ENCODE measurements at places on chromosomes 2 and 18.
A peak's percentile ranks its signal among the peaks of the same experiment; 100 is the strongest.

GRCh38 chr2:226578373-226578772, 221.2 kb downstream of the IRS1 start:
- DNase-seq = no peak

GRCh38 chr2:36650031-36650829, 46.3 kb upstream of the VIT start:
- no peak for DNase-seq

- DNase-seq = no peak
Observed at GRCh38 chr2:203621981-203622515, 84.4 kb upstream of the CD28 start.

DNA sequence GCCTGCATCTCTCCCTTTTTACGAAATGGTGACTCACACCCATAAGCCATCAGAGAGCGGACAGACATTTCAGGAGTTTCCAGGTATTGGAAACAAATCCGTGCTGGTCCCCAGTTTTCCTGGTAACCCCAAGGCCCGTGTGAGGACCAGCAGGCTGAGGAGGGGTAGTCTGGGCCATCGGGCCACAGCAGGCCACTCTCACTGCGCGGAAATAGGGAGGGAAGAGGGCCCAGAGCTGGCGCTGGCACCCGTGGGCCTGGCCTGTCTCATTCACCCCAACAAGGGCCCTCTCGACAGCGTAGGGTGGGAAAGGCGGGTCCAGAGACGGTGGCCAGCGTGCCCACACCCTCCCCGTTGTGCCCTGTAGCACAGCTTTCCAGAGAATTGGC, 13.7 kb upstream of the FAHD2A start:
- no peak for DNase-seq

GRCh38 chr18:58174285-58174684, 130.3 kb downstream of the NEDD4L start:
- no peak for DNase-seq

DNA sequence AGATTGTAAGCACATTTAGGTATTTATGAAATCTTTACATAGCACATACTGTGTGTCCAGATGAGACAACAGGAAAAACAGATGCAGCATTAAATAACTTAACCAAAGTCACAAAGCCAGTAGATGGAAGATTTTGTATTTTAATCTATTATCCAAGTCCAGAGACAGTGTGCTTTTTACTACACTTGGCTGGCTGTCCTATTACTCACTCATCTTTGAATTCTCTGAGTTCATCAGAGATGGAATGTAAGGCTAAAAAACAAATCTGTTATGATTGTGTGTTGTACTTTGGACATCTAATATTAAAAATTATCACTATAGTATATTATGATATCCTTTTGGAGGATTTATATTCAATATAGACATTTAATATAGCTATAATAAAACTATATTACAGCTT, 1189.4 kb downstream of the DSC3 start:
- DNase-seq = no peak

GRCh38 chr2:226088366-226088674, 688.8 kb downstream of the NYAP2 start:
- DNase-seq = no peak

- DNase-seq = no peak
Observed at GRCh38 chr18:11454040-11454439, 155.4 kb upstream of the SLC35G4 start.

GRCh38 chr2:23760736-23761135, 166.2 kb downstream of the ATAD2B start:
- DNase-seq = no peak

DNA sequence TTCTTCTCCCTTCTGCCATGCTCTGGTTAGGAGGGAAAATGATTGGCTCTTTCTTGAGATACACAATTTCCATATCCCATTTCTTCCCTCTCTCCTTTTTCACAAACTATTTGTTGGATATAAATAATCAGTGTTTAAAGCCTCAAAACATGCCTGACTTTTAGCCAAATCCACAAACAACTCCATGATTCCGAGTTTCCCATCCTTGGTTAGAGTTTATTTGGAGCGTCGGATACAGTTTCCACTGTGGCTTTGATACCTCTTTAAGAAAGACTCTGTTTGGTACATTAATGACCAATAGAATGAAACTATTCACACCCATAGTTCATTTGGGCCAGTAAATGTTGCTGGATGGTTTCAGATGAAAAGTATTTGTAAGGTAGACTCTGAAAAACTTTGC, 5.9 kb upstream of the FHL2 start:
- no peak for DNase-seq

DNA sequence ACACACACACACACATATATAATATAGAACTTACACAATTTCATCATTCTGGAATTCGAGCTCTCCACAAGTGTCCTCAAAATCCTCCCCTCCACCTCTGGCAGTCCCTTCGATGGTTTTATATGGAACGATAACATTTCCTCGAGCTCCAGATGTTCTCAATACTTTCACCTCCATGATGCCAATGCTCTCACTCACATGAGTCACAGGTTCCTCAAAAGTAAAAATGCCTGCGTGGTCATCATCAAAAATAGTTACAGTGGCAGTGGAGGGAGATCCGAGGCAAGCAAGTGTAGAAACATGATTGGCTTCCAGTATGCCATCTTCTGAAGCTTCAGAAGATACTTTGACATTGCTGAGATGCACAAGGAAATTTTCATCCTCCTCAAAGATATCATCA, 23.5 kb downstream of the SLC8A1 start:
- DNase-seq = no peak

GRCh38 chr18:39406941-39407340, 1841.3 kb upstream of the CELF4 start:
- DNase-seq = no peak

GRCh38 chr18:56460581-56460980, 177.8 kb downstream of the TXNL1 start:
- no peak for DNase-seq

GRCh38 chr2:180255981-180256380, 248.9 kb upstream of the CWC22 start:
- no peak for DNase-seq

DNA sequence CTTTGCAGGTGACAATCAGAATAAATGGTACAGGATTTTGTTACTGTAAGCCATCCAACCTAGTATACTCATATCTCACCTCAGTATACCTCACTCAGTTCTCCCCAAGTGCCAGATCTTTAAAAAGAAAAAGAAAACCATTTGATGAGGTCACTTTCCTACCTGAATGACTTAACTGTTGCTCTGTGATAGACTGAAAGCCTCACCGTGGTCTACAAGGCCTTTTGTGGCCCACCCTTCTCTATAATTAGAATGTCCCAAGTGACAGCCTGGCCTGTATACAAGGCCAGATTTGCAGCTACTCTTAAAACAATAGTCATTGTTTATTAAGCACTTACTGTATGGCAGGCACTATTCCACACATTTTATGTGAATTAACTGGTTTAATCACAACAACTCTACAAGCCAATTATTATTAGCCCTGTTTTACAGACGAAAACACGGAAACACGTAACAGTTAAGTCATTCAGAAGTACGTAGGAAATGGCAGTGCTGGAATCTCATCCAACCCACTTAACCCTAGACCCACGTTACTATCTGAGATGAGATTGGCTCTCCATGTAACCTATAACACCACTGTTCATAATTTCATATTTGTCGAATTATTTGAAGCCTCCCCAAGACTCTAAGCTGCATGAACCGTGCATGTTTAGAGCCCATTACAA, 28.3 kb downstream of the PKP4 start:
- DNase-seq = no peak

- DNase-seq = no peak
Observed at GRCh38 chr2:180000434-180000833, 6.7 kb downstream of the CWC22 start.

DNA sequence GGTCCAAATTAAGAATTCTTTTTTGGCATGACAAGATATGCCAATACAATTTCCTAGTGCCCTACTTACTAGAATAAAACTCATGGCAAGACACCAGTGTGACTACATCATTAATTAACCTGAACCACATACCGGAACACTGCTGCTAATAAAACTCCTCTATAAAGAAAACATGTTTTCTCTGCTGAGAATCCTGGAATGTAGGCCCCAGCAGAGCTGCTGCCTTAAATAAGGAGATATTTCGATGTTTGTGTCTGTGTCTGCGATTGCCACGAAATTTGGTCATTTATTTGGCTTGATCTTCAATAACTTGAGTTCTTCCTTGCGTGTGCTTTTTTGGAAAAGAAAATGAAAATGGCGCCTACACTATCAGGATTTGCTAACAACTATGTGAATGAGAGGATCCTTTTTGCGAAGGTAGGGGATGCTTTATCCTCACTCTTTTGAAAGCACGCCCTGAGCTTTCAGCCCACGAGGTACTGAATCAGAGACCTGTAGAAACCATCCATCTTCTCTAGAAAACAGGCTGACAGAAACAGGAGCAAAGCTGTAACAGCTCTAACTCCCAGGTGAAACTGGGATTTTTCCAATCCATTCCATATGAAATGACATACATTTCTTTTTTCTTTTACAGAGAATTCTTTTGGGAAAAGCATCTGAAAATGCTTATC, 27.0 kb downstream of the KLF7 start:
- DNase-seq = no peak

DNA sequence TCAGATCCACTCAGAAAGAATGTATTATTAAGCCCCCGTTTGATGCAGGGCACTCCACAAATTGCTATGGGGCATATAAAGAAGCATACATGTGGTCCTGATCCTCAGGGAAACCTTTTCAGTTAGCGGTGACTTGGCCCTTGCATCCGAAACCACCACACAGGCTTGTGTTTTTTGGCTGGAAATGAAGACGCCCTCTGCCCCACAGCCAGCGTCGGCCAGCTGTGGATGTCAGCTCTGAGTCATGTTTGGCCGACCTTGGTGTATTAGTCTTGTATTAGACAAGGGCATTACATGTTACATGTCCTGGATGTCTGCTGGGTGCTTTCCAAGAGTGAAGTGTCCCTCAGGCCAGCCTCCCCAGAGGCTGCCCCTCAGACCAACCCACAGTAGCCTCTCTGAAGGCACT, 107.6 kb upstream of the MAP3K20 start:
- peak; percentile 82 for DNase-seq

- no peak for DNase-seq
Observed at GRCh38 chr18:9545029-9545428, 69.3 kb downstream of the PPP4R1 start.

DNA sequence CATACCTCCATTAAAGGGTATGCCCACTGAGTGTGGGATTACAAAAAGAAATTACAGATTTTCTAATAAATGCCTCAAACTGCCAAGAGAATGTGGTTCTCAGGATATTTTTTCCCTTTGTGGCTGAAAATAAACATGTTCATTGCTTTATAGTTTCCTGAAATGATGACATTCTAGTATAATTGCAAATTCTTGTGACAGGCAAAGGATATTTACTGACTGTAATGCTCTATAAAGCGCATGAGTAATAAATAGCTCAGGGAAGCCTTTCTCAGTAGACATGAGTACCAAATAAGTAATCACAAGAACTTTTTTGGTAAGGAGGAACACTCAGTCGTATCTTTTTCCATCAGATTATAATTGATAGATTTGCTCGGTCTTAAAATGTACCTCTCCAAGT, 72.3 kb downstream of the FTCDNL1 start:
- DNase-seq = no peak

- DNase-seq = no peak
Observed at GRCh38 chr2:98382739-98383138, 36.5 kb downstream of the CNGA3 start.

- no peak for DNase-seq
Observed at GRCh38 chr18:59592624-59593023, 104.6 kb downstream of the CCBE1 start.

DNA sequence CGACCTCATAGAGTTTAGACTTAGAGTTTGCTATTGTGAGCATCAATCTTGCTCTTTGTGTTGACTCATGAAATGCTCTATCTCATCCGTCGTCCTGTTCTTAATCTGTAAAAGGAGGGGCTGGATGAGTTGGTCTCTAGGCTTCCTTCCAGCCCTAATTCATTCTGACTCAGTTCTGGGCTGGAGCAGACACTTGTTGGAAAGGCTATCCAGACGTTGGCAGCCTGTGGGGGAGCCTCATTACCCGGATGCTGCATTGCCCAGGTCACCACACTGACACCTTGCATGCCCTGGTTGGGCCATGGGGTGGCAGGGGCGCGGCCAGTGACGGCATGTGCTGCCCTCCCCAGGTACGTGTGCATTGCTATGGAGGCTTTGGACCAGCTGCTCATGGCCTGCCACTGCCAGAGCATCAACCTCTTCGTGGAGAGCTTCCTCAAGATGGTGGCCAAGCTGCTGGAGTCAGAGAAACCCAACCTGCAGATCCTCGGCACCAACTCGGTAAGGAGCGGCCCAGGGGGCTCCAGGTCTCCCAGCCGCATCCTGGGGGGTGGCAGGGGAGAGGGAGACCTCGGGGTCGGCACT, 61.5 kb downstream of the EFR3B start:
- DNase-seq = no peak

DNA sequence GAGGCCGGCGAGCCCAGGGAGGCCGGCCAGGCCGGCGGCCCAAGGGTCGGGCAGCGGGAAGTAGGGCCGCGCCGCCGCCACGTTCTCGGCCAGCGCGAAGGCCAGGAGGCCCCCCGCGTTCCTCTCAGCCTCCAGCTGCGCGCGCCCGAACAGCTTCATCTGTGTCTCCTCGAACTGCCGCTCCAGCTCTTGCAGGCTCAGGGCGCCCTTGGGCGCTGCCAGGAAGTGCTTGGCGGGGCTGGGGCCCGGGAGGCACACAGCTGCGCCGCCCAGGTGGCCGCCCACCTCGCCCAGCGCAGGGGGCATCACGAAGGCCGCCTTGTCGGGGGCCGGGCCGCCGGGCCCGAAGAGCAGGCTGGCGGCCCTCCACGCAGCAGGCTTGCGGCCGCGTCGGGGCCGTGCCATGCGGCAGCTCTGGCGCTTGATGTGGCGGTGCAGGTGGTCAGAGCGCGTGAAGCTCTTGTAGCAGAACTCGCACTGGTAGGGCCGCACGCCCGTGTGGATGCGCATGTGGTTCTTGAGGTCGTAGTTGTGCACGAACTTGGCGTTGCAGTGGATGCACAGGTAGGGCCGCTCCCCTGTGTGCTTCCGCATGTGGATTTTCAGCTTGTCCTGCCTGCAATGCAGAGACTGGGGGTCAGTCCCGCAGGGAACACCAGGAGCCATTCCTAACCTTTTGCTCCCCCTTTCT, 99.0 kb upstream of the SMAD2 start:
- no peak for DNase-seq

GRCh38 chr18:61333746-61334490, 688 bp downstream of the CDH20 start:
- DNase-seq = no peak

DNA sequence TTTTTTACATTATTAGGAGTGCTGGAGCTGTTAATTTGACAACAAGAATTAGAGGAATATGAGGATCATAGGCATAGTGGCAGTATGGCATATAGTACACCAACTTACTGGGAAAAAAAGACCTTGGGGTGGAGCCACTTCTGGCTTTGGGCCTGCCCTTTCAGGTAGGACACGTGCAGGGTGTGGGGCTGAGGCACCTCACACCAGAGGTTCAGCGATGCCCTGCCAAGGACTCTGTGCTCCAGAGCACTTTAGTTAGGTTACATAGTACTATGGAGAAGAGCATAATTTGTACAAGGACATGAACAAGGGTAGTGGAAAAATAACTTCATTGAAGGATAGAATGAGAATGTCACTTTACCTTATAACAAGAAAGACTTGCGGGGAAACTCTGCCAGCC, 77.1 kb upstream of the CD302 start:
- no peak for DNase-seq

GRCh38 chr2:207164006-207164831, 1.5 kb downstream of the KLF7 start:
- DNase-seq = peak; percentile 79
